ENCODE measurements at places on chromosomes 7 and 10.
A peak's percentile ranks its signal among the peaks of the same experiment; 100 is the strongest.

DNA sequence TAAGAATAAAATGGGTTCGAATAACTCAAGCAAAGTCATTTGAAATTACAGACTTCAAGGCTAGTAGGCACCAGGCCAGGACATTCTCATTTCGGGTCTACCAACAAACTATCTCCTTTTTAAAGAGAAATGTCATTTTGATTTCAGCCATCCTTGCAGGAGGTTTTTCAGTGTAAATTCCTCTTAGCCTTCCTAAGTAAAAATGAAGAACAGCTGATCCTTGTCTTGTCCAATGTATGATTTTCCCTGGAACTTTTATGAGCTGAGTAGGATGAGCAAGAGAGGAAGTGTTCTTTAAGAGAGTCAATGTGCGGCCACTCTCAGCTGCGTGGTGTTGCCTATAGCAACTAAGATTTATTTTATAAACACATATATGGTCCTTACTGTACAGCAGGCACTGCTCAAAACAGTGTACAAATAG, 110.1 kb downstream of the PLCE1 start:
- DNase-seq = no peak

- DNase-seq = no peak
Measured at GRCh38 chr7:91826377-91826776, 54.1 kb downstream of the MTERF1 start.

GRCh38 chr7:117124591-117125220, 171.4 kb downstream of the ST7 start:
- DNase-seq = no peak

- DNase-seq = no peak
Measured at GRCh38 chr7:69630292-69630691, 32.0 kb downstream of the AUTS2 start.

GRCh38 chr10:44316187-44316921, 68.5 kb downstream of the CXCL12 start:
- peak; percentile 12 for DNase-seq

DNA sequence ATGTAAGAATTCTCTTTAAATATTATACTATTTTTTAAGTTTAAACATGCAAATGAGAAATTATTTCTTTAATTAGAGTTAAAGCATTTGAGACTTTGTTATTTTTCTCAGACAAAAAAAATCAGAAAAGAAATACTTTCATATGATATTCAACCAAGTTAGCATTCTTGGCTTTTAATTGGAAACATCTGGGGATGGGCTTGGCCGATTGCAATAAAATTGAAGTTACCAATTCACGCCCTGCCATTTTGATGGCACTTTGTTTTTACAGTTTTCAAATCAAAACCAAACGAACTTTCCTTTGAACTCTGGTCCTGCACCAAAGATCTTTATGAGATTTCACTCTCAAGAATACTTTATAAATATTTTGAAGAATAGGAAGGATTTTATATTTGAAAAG, 127.7 kb downstream of the ATE1 start:
- no peak for DNase-seq

- DNase-seq = no peak
Measured at GRCh38 chr10:36188461-36188860, 546.4 kb upstream of the FZD8 start.

GRCh38 chr10:4506095-4506494, 319.9 kb upstream of the AKR1E2 start:
- DNase-seq = no peak

DNA sequence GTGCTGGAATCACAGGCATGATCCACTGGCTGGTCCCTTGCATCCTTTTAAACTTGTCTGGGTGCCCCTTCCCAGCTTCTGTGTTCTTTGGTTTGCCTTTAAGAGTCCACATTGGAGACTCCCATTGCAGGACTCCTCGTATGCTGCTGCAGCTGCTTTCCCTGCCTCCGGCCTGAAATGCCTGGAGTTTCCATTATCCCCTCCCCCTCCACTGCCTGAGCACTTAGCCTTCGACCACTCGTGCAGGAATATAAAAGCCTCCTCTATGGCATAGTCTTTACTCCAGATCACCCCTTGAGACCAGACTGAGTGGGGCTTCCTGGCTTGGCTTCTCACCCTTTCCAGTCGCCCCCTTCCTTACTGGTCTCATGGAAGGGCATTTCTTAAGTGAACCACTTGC, 80.2 kb downstream of the RHOBTB1 start:
- DNase-seq = no peak

- no peak for DNase-seq
Measured at GRCh38 chr7:139177696-139178095, 53.3 kb upstream of the UBN2 start.

- no peak for DNase-seq
Measured at GRCh38 chr10:89482256-89482655, 53.1 kb downstream of the SLC16A12 start.

DNA sequence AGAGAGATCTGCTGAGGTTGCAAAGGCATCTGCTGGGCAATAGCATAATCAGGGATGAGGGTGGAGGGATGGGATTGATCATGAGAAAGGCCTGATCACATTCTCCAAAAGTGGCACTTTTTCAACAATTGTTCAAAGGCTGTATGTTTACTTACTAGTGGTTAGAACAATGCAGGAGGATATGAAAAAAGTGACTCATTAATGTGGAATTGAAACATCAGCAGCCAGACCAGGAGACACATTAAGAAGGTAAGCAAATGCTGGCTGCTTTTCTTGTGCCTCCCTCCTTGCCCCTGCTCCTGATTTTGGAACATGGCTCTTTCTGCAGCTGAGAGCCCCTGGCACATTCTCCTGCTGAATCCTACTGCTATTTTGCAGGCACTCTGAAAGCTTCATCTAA, 63.5 kb downstream of the FAM204A start:
- no peak for DNase-seq

- no peak for DNase-seq
Measured at GRCh38 chr10:10785627-10786026, 232.0 kb upstream of the CELF2 start.

GRCh38 chr7:84841809-84842208, 345.0 kb downstream of the SEMA3D start:
- DNase-seq = no peak

DNA sequence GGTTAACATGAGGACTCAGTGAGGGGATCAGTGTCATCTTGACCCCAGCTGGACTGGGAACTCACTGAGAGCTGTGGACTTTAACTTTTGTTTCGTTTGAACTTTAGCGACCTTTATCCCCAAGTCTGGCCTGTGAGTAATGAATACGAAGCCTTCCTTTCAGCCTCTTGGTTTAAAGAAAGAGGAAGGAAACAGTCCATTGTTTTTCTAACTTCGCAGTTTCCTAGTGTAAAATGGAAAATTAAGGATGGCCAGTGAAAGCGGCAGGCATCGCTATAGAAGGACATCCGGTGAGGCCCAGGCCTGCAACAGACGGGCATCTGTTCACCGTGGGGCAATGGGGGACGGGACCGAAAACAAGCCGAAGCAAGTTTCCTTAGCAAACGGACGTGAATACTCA, 44.1 kb upstream of the ADO start:
- DNase-seq = no peak

- no peak for DNase-seq
Measured at GRCh38 chr7:98387544-98388226, 13.2 kb downstream of the BAIAP2L1 start.

GRCh38 chr10:119286983-119287633, 79.7 kb downstream of the GRK5 start:
- DNase-seq = no peak

GRCh38 chr10:122310311-122311050, 39.4 kb downstream of the BTBD16 start:
- DNase-seq = no peak

DNA sequence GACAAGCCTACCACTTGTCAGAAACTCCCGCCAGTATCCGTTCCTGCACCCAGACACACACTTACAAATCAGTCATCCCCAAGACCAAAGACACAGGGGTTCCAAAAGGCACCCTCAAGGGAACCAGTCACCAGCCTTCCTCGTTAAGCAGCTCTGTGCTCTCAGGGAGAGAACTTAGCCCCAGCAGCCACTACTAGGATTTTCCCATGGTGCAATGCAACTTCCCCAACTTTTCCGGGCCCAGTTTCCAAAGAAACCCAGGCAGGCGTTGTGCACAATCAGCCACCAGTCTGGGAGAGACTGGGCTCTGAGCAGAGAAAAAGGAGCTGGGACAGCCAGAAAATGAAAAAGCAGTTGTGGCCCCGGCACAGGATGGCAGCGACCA, 1.2 kb downstream of the DLG5 start:
- no peak for DNase-seq

- DNase-seq = no peak
Measured at GRCh38 chr10:124736491-124737136, 7.6 kb downstream of the FAM53B start.

Measured in T follicular helper cell (primary cell).